ENCODE measurements at places on chromosomes 4 and X. TPM values are rescaled to one million over a fixed set of nuclear protein-coding genes. Genes with fewer than 3 reads are reported as not detected.

NXF2B gene
- total RNA-seq = not detected

- no peak overlapping the region for H3K4me3 ChIP-seq
- peak; percentile 54 for DNase-seq
- H3K4me1 ChIP-seq = no peaks in the 10 kb centered on the region
These were observed 9.0 kb upstream of the SLC25A14 start for GRCh38 chrX:130330706-130331105.

NHSL2 gene
- 0.98 TPM for total RNA-seq

SPINK2 gene
- not detected for total RNA-seq

SHOX gene
- total RNA-seq = not detected

LEF1 gene
- total RNA-seq = 1.1 TPM

CTAG2 gene
- total RNA-seq = not detected

DCTD gene
- total RNA-seq = 42.0 TPM

GRCh38 chrX:48001260-48001659 is 2.5 kb downstream of the ZNF182 start:
- H3K27me3 ChIP-seq = no peaks in the 10 kb centered on the region
- H3K36me3 ChIP-seq = no peaks in the 10 kb centered on the region
- no peak overlapping the region for H3K4me3 ChIP-seq
- no peaks in the 10 kb centered on the region for H3K4me1 ChIP-seq

RTL9 gene
- not detected for total RNA-seq

GRCh38 chr4:57095245-57095644 is 14.9 kb downstream of the IGFBP7 start:
- H3K36me3 ChIP-seq = no peaks in the 10 kb centered on the region
- DNase-seq = no peak
- no peaks in the 10 kb centered on the region for H3K27me3 ChIP-seq
- H3K4me3 ChIP-seq = no peak overlapping the region
- H3K4me1 ChIP-seq = no peaks in the 10 kb centered on the region

- H3K27ac ChIP-seq = no peak overlapping the region
- H3K4me3 ChIP-seq = no peak overlapping the region
- no peaks in the 10 kb centered on the region for H3K27me3 ChIP-seq
- DNase-seq = no peak
- no peaks in the 10 kb centered on the region for H3K36me3 ChIP-seq
- no peaks in the 10 kb centered on the region for H3K4me1 ChIP-seq
These were observed 23.4 kb upstream of the SLC10A7 start for GRCh38 chr4:146545102-146545501.

- H3K4me1 ChIP-seq = no peaks in the 10 kb centered on the region
These were observed 13.9 kb upstream of the HEPH start for GRCh38 chrX:66150163-66150562.

GPR173 gene
- total RNA-seq = 0.20 TPM

- no peak overlapping the region for H3K4me3 ChIP-seq
- no peak for DNase-seq
- no peaks in the 10 kb centered on the region for H3K4me1 ChIP-seq
- no peaks in the 10 kb centered on the region for H3K36me3 ChIP-seq
- no peaks in the 10 kb centered on the region for H3K27me3 ChIP-seq
These were observed 922.0 kb downstream of the NLGN4X start for GRCh38 chrX:5306654-5307121.

IRS4 gene
- total RNA-seq = not detected

DNA sequence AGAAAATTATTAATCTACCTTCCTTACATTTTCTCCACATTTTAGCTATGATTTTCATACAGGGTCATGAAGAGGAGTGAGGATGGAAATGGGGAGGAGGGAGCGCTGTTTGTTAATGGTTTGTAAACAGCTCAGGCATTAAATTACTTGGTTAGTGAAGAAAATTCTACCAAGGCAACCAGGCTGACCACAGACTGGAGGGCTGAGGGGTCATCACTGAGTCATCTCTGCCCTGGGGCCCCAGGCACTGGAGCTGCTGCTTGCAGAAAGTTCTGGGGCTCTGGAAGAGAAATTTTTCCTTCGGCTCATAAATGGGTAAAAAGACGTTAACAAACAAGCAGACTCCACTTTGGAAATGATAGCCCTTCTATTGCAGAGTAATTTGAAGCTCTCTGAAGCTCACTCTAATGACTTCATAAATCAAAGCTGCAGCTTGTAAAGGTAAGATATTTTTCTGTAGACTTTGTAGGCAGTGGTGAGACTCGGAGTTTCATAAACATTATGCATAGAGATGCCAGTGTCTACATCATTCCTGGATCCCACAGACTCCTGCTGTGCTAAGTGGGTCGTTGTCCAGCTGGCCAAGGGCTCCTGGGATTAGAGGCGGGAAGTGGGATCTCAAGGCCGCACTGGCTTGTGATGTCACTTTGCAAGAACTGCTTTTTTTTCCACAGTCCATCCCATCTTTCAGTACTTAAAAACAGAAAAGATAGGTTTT is 159.6 kb downstream of the PTTG2 start:
- no peak for DNase-seq
- no peaks in the 10 kb centered on the region for H3K36me3 ChIP-seq
- peaks cover 16% of the 10 kb centered on the region for H3K4me1 ChIP-seq
- H3K4me3 ChIP-seq = no peak overlapping the region

DNA sequence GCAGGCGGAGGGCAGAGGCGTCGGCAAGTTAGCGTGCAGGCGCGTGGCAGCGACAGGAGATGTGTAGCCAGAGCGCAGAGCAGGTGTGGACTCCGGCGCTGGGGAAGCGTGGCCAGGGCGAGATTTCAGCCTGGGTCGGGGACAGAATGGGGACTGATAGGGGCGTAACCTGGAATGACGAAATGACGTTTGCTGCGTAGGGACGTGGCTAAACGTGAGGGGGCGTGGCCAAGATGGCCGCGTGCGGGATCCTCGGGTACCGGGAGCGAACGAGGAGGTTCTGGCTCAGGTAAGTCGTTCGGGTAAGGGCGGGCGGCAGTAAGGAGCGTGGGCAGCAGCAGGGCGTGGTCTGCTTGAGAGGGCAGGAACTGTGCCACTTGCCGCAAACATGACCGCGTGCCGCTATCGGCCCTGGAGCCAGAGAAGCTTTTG is 10.9 kb upstream of the CLTRN start:
- H3K4me1 ChIP-seq = peaks cover 14% of the 10 kb centered on the region
- no peaks in the 10 kb centered on the region for H3K36me3 ChIP-seq
- DNase-seq = peak; percentile 92
- H3K4me3 ChIP-seq = peak overlapping the region; percentile 84
- peak overlapping the region; percentile 99 for H3K27ac ChIP-seq
- no peaks in the 10 kb centered on the region for H3K27me3 ChIP-seq

DNA sequence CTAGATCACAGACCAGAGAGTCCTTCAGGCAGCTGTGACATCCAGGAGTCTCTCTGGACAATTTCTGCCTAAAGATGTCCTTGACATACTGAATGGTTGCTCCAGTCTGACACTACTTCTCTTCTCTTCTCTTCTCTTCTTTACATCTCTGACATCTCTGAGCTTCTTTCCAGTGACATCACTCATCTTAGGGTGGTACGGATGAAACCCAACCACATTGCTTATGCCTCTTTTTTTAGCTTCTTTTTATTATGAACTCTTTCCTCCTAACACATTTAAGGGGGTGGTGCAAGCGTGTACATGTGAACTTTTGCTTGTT is 39.4 kb upstream of the IRF2 start:
- H3K4me1 ChIP-seq = no peaks in the 10 kb centered on the region
- no peaks in the 10 kb centered on the region for H3K36me3 ChIP-seq
- no peak overlapping the region for H3K4me3 ChIP-seq
- DNase-seq = no peak
- H3K27me3 ChIP-seq = no peaks in the 10 kb centered on the region

GRCh38 chr4:25198713-25199112 is 35.1 kb upstream of the PI4K2B start:
- H3K36me3 ChIP-seq = no peaks in the 10 kb centered on the region
- no peak overlapping the region for H3K27ac ChIP-seq
- no peaks in the 10 kb centered on the region for H3K4me1 ChIP-seq

DNA sequence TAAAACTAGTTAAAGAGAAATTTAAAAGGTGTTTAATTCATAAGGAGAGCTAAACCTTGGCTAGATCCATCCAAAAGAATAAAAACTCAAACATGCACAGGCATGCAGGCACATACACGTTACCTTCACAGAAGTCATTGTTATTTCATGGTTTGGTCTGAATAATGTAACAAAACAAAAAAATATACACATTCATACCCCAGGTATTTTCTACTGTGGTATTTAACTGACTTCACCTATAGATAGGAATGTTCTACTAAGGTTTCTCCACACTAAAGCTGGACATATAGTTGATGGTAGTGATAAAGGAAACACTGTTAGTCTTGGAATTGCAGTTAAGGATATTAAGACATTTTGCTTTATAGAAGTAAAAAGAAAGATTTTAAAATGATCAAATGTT is 283.6 kb upstream of the PCDH10 start:
- H3K4me1 ChIP-seq = no peaks in the 10 kb centered on the region
- H3K27ac ChIP-seq = no peak overlapping the region
- no peaks in the 10 kb centered on the region for H3K27me3 ChIP-seq
- H3K4me3 ChIP-seq = no peak overlapping the region
- H3K36me3 ChIP-seq = no peaks in the 10 kb centered on the region

DNA sequence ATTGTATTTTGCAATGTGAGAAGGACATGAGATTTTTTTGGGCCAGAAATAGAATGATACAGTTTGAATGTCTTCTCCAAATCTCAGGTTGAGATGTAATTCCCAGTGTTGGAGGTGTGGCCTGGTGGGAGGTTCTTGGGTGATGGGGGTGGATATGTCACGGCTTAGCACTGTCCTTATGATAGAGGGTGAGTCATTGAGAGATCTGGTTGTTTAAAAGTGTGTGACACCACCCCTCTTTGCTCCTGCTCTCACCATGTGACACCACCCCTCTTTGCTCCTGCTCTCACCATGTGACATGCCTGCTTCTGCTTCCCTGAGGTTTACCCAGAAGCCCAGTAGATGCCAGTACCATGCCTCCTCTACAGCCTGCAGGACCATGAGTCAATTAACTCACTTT is 1226.9 kb downstream of the PCDH7 start:
- no peak for DNase-seq
- H3K36me3 ChIP-seq = no peaks in the 10 kb centered on the region
- H3K27me3 ChIP-seq = no peaks in the 10 kb centered on the region
- no peak overlapping the region for H3K4me3 ChIP-seq

DNA sequence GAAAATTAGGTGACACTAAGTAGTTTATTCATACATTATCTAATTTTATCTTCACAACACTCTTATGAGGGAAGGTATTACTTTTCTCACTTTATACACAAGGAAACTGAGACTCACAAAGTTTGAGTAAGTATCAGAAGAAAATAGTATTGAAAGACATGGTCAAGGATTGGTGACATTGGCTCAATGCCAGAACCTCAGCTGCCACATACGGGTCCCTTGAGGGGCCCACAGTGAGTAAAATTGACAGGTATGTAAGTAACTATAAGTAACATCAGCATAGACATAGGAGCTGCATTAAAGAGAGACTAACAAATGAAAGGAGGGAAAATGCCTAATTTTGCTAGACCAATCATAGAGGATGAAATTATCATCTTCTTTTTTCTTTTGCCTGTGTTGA is 134.1 kb downstream of the COX18 start:
- H3K36me3 ChIP-seq = no peaks in the 10 kb centered on the region
- H3K4me1 ChIP-seq = no peaks in the 10 kb centered on the region
- H3K4me3 ChIP-seq = no peak overlapping the region
- H3K27me3 ChIP-seq = no peaks in the 10 kb centered on the region
- DNase-seq = no peak

GRCh38 chr4:11593576-11594116 is 165.0 kb upstream of the HS3ST1 start:
- DNase-seq = no peak
- no peaks in the 10 kb centered on the region for H3K36me3 ChIP-seq
- no peak overlapping the region for H3K4me3 ChIP-seq
- no peaks in the 10 kb centered on the region for H3K27me3 ChIP-seq
- H3K27ac ChIP-seq = no peak overlapping the region
- H3K4me1 ChIP-seq = no peaks in the 10 kb centered on the region

DIPK2B gene
- total RNA-seq = 2.5 TPM

P2RY8 gene
- 0.49 TPM for total RNA-seq

GPR50 gene
- total RNA-seq = not detected

DNA sequence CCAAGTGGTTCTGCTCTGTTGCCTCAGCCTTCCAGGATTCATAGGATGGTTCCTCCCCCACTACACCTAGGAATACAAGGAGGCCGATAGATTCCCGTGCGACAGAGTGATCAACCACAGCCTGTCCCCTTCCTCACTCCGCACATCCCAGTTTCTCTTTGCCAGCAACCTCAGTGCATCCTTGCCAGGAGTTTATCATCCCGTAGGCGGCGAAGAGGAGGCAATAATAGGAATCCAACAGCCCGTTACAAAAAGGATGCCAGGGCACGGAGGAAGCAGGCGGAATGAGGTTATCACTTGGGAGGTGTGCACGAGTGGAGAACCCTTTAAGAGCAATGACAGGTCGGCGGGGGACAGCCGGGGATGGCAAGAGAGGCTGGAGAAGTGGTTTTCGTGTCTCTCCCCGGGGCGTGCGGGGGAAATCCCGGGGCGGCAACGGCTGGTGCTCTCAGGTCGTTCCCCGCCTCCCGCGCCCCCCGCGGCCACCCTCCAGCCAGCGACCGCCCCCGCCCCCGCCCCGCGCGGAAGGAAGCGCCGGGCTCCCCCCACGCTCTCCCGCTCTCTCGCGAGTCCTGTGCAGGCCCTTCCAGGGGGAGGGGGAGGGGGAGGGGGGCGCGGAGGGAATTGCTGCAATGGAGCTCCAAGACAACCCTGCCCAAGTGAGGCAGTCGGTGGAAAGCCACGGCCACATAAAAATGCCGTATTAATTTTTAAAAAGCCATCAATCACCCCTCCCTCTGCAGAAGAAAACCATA is 1.6 kb downstream of the PPP3CA start:
- H3K4me3 ChIP-seq = peak overlapping the region; percentile 83
- peak overlapping the region; percentile 93 for H3K27ac ChIP-seq
- H3K27me3 ChIP-seq = no peaks in the 10 kb centered on the region
- H3K36me3 ChIP-seq = no peaks in the 10 kb centered on the region
- DNase-seq = peak; percentile 67

GRCh38 chrX:150256297-150256650 is 106.8 kb upstream of the MAMLD1 start:
- no peak overlapping the region for H3K27ac ChIP-seq
- DNase-seq = no peak
- H3K4me3 ChIP-seq = no peak overlapping the region
